Right atrium auricular region (tissue), 2 donors: ENCODE measurements at places on chromosomes 7 and 10. TPM values are rescaled to one million over a fixed set of nuclear protein-coding genes. Genes with fewer than 3 reads are reported as not detected.

Gene MSS51
- total RNA-seq = 0.47 TPM

Gene LIMK1
- total RNA-seq = 14.7 TPM

Gene GBX1
- not detected for total RNA-seq

Gene HSPA12A
- 11.5 TPM for total RNA-seq

- DNase-seq = no peak
Measured at GRCh38 chr10:112783351-112784021, 166.6 kb upstream of the TCF7L2 start.

DNA sequence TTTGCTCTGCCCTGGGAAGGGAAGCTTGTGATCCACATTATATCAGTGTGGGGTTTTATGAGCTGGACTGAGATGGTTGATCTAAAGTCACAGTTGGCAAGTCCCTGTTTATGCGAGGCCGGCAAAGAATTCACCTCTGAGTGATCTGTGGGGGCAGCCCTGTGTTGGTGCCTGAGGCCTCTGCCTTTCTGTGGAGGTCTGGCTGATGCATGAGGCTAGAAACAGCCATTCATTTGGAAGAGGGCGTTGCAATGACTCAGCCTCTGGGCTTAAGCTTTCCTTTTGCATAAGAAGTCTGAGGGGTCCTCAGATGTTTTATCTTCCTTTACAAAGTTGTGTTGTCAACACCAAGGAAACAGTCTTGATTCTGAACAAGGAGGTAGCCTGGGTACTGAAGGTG is 126.9 kb downstream of the MGMT start:
- DNase-seq = no peak

DNA sequence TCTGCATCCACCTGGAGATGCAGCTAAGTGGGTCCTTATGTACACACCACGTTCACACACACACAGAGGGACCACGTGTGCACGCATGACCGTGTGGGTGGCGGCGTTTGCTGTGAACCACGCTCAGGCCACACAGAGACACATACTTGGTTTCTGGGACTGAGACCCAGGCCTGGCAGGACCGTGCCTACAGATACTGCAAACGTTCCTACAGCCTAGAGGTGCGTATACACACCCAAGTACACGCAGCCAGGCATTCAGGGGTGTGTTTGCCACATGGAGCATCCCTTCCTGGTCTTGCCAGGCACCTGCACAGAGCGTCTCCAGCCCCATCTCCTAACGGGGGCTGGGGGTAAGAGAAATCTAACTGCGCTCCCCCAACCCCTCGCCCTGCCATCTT is 49.0 kb upstream of the GTF2IRD1 start:
- DNase-seq = no peak

GRCh38 chr10:78210976-78211375 is 177.3 kb downstream of the RPS24 start:
- no peak for DNase-seq

- DNase-seq = no peak
Measured at GRCh38 chr7:5500056-5500776, 76.6 kb upstream of the TNRC18 start.

DNA sequence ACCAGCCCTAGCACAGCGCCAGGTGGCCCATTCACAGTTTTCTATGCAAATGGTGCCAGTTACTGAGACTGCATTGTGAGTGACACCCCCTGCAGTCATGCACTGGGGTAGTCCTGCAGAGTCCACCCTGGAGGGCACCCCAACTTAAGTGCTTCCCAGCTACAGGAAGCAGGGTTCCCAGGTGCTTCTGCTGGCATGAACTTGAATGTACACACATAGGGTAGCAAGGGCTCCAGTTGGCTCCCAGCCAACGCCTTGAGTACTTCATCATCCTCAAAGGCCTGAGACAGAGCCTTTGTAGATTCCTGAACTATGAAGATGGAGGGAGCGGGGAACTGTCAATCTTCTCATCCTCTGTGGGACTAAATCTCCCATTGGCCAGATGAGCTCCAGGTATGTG is 11.5 kb upstream of the NPFFR1 start:
- no peak for DNase-seq

GRCh38 chr7:120233338-120233737 is 39.6 kb upstream of the KCND2 start:
- no peak for DNase-seq

DNA sequence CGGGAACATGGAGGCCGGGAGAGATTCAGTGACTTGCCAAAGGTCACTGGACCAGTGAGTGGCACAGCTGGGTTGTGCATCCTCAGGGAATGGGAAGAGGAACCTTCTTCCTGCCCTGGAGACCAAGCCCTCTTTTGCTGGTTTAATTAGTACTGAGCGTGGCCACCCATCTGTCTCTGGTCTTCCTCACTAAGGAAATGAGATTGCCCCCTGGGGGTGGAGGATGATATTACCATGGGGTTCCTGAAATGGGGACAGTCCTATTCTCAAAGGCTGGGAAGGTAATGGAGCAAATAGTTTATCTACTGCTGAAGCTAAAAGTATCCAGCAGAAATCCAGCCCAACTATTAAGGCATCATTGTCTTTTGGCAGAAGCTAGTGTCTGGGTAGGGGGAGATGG is 98.6 kb upstream of the FGFR2 start:
- no peak for DNase-seq
